Stimulated activated naive B cell treated with anti-CD40 and anti-IgM and Interleukin-4, amounts not matched to agents 10 μg/mL and 1 μg/mL and 100 μg/mL, for 72 hours (primary cell): ENCODE measurements at places on chromosomes 6 and 20.

DNA sequence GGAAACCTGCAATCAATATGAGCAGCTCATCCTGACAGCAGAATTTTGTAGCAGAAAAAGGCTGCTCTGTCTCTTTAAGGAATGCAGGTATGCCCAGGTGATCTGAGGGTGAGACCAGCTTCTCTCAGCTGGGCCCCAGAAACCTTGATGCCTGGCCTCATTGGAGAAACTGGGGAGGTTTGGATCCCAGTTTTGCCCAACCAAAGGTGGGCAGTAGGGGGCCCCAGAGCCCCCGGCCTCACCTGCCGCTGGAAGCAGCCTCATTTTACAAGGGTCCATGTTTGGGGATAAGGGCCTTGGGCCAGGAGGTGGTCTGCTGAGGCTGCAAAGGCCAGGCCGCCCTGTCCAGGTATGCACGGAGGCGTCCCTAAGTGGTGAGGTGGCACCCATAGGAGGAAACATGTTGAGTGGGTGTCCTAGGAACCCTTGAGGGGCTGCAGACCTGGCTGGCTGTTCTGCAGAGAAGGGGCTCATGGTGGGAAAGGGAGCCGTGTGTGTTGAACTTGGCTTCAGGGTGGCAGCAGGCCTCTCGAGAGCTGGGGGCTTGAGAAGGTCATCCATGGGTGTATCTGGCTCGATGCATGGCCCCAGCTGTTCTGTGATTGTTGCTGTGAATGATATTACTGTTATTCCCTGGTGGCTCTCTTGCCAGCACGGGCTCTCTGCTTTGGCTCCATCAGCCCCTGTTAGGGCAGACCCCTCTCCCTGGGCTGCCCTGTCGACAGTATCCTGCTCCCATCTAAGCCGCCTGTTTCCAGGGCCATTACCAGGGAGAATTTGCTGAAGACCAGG lies 208.4 kb downstream of the CDH4 start:
- DNase-seq, result no peak

GRCh38 chr6:108677357-108677756 lies 116.6 kb downstream of the FOXO3 start:
- no peak for DNase-seq

GRCh38 chr6:148703900-148704299 lies 42.9 kb upstream of the UST start:
- no peak for DNase-seq

DNA sequence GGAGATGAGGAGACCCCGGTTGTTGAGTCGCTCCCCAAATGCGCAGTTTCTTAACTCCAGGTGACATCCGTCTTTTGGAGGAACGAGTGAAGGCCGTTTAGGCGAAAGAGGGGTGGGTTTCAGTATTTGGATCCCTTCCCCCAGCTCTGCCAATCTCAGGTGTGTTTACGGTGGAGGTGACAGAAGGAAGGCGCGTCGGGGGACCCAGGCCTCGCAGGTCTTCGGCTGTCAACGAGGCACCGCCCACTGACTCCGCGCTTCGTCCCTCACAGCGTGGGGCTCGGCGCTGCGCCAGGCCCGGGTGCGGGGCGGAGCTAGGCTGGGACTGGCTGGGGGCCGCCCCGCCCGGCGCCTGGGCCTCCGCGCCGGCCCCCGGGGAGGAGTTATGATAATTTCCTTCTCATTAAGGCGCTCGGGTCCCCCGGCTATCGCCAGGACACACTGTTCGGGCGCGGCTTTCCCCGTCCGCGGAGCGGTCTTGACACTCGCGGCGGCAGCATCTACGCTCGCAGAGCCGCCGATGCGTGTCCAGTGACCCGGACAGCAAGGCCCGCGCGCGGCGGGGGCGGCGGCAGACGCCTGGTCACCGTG lies at the start of gene TFAP2C:
TSS of gene TFAP2C (plus strand) at position 434 of the 591 bp plus-strand sequence. CDS start 239 bp downstream, outside the sequence.
- DNase-seq, result no peak

DNA sequence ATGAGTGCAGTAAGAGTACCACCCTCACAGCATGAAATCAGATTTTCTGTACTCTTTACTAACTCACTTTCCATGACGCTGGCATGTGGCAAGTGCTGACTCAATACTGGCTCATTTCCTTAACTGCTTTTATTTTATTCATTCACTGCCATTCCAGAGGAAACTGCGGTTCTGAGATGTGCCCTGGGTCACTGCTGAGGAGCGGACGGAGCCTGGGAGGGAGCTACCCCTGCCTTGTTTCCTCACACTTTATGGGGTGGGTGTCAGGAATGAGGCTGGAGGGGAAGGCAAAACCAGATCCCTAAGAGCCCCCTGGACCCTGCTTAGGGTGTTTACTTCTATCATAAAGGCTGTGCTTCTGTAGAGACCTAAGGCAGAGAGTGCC lies 14.4 kb downstream of the NT5E start:
- no peak for DNase-seq

- no peak for DNase-seq
These were observed 1.4 kb upstream of the POU3F2 start for GRCh38 chr6:98833057-98833306.

DNA sequence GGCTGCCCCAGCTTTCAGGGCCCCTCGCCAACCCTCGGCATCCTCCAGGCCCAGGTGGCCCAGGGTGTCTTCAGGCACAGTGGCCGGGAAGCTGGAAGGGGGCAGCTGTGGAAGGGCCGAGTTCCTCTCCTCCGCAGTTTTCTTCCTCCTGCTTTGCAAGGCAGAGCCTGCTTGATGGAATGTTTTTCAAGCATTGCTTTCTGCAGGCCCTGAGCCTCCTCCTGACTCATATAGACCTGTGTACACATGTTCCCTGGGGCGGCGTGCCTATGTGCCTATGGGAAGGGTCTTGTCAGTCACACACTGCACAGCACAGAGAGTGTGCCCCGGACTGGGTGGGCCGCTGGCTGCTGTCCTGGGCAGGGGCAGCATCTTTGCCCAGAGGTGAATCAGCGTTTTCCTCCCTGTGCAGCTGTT lies 107.5 kb downstream of the ERMARD start:
- DNase-seq, result no peak

DNA sequence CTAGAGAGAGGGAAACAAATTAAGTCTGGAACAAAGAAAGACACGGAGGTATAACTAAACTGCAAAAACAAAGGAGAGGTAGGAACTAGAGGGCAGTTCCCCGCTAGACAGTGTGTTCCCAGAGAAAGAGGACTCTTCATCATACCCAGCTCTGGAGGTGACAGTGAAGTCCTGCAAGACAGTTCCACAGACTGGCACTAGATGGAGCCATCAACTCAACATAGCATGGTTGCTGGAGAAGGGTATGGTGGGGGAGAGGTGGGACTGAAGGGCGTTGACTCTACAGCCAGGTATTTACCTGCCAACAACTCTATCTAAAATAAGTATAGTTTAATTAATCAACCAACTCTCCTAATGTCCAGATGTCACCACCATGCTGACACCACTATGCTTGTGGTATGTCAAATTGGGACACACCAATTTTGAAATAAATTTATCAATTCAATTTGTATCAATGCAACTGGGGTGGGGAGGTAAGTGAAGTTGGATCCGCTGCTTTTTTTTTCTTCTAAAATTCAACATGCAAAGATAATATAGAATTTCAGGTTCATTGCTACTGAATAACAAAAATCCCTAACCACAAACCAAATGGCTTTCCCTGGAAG lies 9.7 kb downstream of the BACH2 start:
- DNase-seq, result peak; percentile 62

DNA sequence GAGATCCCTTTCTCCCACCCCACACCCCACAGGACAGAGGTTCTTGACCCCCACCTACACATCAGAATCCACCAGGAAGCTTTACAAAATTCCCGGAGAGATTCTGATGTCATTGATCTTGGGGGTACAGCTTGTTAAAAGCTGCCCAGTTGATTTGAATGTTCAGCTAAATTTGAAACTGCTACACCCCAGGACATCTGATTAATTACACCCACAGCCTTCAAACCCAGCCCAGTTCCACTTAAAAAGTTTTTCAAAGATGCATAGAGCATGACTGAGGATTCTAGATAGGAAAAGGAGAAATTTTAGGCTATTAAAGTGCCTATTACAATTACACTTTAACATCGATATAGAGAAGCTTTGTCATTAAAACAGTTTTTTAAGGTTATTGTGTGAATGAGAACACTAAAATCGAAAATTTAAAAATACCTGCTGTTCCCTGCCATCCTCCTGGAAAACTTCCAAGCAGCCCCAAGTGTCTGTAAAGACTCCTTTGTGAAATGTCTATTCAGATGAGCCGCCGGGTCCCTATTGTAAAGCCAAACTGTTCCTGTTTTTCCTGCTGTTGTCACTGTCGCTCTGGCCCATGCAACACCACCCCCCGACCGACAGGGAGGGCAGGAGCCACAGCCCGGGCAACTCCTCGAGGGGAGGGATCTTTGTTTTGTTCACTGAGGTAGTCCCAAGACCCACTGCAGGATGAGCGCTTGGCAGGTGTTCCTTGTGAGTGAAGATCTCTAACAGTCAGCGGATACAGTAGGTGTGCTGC lies 132.5 kb upstream of the PHACTR3 start:
- DNase-seq, result no peak

- DNase-seq, result no peak
These were observed 23.5 kb upstream of the PAX1 start for GRCh38 chr20:21681922-21682318.

- DNase-seq, result no peak
These were observed 17.0 kb downstream of the PRDM1 start for GRCh38 chr6:106102967-106103727.

GRCh38 chr6:42427871-42428270 lies 23.9 kb downstream of the TRERF1 start:
- DNase-seq, result no peak

DNA sequence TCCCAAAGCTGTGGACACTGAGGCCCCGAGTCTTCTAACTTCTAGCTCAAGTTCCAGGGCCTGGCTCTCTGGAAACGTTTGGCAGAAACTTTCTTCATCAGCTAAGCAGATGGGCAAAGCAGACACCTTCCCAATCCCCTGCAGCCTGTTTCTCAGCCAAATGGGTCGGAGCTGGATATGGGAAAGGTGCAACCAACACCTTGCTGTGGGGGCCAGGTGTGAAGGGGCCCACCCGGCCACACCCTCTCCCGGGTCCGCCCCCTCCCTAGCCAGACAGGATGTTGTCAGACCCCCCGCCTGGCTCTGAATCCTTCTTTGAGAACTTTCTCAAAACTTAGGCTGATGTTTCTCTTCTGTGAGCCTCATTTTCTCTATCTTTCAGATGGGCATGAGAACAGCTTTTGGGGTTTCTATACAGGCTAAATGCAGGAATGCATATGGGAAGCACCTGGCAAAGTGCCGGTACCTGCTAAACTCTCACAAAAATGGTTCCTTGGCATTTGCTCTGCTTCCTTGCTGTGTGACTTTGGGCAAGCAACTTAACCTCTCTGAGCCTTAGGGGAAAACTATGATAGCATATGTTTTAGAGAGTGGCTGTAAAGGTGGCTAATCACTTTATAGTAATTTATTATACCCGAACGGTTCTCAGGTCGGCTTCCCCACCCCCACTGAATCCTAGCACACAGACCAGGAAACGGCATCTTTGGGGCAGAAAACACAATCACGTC lies 1.8 kb downstream of the SNAI1 start:
- DNase-seq, result no peak

DNA sequence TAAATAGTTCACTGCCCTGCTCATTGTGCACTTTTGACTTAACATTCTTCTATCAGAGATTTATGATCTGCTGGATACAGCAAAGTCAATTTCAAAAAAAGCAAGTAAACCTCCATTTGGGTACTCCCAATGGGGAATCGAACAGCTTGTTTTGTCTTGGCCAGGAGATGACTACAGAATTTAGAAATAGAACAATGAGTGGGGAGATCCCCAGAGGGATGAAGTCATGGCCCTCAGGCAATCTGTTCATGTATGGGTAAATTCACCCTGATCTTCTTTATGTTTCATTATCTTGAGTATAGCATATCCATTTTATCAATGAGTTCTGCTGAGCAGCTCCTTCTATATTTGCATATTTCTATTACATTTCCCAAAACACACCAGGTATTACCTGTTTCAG lies 1681.9 kb downstream of the HACE1 start:
- DNase-seq, result no peak

GRCh38 chr6:45951321-45952167 lies 64.1 kb downstream of the CLIC5 start:
- no peak for DNase-seq

DNA sequence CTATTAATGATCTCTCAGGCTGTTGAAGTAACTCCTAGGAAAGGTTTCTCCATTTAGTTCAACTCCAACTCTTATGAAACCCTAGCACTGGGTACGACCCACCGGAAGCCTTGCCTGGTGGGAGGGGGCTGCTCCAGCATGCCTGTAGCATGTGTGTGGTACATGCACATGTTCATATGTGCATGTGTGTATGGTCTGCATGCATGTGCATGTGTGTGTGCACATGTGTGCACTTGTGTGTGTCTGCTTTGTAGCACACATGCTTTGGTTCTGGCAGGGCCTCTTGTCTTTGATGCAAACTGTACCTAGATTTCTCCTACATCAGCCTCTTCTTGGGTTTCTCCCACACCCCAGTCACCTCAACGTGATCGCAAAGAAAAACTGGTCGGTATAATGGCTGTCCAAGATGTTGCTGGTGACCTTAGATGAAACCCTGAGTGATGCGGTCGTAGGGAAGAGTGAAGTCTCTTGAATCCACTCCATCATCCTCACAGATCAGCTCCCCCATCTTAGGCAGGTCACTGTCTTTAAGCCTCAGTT lies 193.5 kb downstream of the MYLK4 start:
- no peak for DNase-seq

DNA sequence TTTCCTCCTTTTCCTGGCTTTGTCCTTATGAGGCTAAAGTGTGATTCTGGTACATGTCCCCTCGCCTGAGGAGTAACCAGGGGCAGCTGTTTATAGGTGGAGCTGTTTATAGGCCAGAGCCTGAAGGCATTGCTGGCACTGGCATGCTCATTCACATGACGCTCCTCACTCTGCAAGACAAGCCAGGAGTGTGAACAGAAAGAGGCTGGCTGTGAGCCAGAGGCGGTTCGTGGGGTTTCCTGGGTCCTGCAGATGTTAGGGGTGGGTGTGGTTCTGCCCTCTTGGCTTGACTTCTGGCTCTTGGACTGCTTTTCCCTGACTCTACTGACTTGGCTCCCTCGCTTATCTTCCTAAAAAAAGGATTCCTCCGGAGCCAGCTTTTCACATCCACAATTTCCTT lies 12.8 kb upstream of the MDFI start:
- DNase-seq, result no peak

DNA sequence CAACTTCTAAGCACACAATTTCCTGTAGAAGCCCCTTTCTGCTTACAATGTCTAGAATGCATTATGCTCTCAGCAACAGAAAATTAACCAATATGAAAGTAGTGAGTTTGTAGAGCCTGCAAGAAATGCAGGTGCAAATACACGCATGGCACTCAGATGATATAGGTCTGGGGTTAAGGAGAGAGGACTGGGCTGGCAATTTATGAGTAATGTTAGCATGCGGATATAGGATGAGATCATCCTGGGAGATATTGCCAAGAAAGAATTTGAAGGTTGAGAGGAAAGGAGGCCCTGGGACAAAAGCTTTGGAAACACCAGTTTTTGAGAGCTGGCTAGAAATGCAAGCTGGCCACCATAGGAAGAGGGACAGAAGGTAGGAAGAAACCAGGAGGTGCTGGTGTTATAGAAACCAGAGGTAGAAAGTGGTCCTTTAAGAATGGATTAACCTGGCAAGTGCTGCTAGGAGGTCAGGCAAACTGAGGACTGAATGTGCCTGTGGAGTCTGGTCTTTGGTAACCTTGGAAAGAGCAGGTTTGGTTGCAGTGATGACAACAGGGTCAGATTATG lies 183.2 kb upstream of the MYLIP start:
- no peak for DNase-seq
